ENCODE measurements at places on chromosomes 1 and 21.

DNA sequence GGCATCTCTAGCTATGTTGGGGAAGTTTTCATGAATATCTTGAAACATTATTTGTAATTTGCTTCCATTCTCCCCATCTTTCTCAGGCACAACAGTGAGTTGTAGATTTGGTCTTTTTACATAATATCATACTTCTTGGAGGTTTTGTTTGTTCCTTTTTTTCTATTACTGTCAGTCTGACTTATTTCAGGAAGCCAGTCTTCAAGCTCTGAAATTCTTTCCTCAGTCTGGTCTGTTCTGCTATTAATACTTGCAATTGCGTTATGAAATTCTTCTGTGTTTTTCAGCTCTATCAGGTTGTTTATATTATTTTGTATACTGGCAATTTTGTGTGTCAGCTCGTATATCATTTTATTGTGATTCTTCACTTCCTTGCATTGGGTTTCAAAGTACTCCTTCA lies 424.6 kb upstream of the PTBP2 start:
- no peak for DNase-seq

DNA sequence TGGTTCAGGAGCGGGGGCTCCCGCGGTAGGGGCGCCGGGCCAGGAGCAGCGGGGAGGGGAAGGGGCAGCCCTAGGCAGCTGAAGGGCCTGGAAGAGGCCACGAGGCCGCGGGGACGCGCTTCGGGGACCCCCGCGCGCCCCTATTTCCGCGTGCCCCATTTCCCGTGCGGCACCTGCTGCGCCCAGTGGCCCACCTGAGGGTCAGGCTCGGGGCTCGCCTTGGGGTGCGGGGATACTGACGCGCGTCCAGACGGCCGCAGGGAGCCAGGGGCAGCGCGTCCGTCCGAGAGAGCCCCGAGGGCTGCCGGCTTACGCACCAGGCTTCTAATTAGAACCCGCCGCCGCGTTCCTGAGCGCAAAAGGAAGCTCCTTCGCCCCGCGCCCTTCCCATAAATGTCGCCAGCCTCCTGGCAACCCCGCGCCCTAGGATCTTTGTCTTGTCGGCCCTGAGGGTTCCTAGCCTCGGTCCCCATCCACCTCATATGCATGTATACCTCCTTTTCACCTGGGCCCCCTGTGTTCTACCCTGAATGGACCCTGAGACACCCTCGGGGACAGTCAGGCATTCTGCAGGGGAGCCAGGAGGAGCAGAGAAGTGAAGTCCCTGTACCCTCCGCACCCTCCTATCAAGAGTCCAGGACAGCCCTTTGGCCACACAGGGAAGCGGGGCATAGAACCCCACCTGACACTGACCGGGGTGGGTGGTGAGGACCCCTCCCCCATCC lies 1.8 kb downstream of the WNT3A start:
- no peak for DNase-seq

DNA sequence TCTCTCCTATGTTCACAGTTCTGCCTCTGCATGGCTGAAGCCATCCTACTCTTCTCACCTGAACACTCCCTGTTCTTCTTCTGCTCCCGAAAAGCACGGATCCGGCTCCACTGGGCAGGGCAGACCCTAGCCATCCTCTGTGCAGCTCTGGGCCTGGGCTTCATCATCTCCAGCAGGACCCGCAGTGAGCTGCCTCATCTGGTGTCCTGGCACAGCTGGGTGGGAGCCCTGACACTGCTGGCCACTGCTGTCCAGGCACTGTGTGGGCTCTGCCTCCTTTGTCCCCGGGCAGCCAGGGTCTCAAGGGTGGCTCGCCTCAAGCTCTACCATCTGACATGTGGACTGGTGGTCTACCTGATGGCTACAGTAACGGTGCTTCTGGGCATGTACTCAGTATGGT lies 1.8 kb downstream of the CYB561D1 start:
- no peak for DNase-seq

DNA sequence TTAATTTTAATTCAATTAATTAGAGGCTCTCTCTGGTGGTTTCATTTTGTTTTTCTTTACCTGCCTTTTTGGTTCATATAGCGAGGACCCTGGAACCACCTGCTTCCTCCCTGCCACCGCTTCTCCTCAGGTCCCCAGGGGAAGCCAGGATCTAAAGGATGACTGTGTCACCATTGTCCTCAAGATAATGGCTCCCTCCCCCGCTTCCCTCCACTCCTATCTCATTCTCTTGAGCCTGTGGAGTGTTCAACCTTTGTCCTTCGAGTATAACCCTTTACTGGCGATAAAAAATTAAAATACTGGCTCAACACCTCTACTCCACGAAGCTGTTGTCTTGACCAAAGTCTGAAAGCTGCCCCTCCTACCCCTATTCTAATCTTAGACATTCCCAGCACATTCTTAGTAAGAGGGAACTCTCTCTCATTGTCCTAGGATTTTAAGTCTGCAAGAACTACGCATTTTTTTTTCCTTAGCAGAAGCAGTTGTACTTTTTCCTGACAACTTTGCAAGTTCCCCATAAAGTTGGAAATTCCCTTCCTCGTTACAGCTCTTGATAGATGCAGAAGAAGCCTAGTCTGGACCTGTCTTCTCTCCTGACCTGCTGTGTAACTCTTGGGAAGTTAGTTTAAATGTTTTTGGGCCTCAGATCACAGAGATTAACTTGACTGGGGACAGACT lies 12.6 kb upstream of the MAPKAPK2 start:
- DNase-seq, result no peak

DNA sequence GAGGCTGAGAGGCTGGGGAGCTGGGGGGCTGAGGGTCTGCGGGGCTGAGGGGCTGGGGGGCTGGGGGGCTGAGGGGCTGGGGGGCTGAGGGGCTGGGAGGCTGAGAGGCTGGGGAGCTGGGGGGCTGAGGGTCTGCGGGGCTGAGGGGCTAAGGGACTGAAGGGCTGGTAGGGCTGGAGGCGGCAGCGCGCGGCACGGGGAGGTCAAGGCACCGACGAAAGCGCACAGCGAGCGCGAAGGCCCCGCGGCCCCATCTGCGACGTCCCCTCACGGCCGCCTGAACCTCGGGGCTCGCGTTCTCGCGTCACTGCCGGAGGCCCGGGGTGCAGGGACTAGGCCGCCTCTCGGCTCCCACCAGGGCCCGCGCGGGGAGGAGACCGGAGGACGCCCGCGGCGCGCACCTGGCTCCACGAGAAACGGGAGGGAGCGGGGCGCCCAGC lies 356 bp downstream of the INTS11 start:
- DNase-seq, result no peak

DNA sequence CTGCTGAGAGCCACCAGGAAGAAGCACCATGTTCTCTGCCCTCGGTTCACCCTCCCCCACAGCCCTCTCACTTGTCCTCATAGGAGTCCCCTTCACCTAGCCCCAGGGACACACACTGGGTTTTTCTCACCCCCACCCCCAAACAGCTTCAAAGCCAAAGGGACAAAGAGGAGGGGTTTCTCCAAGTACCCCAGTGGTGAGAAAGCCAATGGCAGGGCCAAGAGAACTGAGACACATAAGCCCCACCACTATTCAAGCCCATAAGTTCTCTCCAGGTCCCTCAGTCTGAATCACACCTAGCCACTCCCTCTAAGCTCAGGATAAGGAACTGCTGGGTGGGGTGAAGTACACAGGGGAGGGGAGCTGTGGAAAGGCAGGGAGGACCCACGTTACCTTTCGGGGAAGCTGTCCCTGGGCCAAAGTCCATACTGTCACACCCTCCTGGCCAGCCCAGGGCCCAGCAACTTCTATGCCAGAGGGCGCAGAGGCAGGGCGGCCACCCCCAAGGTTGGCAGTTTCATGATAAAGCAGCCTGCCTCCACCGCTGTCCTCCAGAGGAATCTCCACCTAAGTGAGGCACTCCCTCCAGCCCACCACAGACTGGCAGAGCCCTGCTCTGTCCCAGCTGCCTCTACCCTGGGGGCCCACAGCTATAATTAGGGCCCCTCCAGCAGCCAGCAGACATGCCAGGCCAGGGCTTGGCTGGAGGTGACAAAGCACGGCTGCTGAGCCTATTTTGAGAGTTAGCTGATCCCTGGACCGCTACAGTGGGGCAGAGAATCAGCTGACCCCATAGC lies 39.0 kb upstream of the PPP1R15B start:
- no peak for DNase-seq

DNA sequence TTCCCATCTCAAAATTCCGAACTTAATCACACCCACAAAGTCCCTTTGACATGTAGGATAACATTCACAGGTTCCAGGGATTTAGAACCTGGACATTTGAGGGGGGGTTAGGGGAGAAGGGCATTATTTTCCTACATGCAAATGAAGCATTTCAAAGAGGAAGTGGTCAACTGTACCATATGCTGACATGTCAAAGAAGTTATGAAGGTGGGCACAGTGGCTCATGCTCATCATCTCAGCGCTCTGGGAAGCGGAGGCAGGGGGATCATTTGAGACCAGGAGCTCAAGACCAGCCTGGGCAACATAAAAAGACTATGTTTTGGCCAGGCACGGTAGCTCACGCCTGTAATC lies 35.7 kb downstream of the PTP4A2 start:
- no peak for DNase-seq

DNA sequence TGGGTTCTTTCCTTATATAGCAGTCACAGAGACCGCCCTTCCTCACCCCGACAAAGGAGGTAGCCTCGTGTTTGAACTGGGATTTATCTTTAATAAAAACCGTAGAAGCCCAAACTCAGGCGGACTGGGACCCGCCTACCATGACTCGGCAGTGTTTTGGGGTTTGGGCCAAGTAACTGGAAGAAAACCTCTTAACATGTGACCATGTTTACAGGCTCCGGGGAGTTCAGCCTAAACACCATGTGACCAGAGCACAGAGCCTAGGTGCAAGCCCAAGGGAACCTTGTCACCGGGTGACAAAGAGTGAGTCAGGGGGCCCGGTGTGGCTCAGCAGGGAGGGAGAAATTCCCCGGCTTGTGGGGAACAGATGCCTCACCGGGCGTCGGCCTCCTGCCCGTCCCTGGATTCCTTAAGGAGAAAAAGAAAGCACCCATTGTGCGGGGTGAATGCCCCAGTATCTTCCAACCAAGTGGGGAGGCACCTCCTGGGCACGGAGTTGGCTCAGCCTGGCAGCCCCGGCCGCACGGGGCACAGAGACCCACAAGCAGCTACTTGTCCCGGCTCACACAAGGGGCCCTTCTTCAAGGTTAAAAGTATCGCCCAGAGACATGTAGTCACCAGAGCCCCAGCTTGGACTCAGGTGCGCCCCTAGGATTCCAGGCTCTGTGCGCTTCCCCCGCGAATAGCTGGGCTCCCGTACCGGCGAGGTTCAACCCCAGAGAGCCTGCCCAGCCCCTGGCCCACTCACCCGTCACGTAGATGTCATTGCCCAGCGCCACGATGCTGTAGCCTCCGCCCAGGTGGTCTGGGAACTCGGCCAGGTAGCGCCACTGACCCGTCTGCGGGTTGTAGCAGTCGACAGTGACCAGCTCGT lies 1.4 kb downstream of the KLHL21 start:
- DNase-seq, result peak; percentile 90

DNA sequence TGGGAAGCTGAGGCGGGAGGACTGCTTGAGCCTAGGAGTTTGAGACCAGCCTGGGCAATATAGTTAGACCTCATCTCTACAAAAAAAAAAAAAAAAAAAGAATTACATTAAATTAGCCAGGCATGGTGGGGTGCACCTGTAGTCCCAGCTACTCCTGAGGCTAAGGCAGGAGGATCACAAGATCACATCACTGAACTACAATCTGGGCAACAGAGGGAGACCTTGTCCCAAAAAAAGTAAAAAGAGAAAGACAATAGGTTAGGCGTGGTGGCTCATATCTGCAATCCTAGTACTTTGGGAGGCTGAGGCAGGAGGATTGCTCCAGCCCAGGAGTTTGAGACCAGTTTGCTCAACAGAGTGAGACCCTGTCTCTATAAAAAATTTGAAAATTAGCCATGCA lies 130.3 kb downstream of the TIAM1 start:
- DNase-seq, result no peak

DNA sequence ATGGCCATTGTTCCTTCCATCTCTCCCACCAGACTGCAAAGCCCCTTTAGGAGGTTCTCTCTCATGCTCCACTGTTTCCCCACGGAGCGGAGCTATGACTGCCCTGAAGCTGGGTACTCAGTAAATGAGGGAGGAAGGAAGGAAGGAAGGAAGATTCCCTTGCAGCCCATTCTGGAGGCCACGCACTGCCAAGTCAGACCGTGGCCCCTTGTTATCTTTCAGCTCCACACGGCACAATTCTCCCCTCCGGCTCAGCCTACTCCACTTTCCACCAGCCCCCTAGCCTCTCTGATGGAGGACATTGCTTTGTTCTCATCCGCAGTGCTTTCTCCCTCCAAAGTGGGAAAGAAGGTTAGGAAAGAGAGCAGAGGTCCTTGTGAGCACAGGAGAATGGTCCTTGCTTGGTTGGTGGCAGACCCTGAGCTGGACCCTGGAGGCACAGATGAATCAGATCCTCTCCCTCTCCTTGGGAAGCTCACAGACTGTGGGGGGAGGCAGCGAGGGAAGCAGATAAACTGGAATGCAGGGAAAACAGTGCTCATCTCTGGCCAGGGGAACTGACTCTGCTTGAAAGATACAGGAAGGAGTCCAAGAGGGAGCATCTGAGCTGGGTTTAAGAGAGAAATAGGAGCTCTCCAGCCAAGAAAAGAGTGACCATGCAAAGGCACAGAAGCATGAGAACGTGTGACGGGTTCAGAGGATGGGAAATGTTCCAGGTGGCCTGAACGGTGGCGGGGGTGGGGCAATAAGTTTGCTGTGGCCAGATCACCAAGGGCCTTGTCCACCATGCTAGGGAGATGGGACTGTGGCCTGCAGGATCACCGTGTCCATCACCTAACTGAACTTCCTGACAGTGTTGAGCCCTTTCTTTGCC lies 52.6 kb downstream of the GLIS1 start:
- DNase-seq, result no peak

DNA sequence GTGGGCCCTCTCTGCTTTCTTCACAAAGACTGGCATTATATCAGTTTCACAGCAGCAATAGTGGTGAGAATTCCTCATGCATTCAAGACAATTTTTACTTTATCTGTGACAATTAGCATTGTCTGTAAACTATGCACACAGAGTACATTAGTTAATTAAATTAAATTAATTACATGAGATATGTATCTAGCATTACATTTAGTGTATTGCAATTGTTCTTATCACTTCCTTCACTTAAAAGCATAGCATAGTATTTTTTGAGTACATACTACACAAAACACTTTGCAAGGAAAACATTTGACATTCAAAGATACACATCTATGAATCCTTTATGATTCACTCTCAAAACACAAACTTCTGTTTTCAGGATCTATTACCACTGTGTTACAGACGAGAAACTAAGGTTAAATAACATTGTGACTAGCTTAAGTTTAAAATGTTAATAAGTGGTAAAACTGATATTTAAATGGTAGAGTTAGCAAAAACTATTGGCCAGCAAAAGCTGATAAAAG lies 1542.6 kb downstream of the PLA2G4A start:
- DNase-seq, result no peak

GRCh38 chr1:63968663-63969440 lies 195.0 kb downstream of the ROR1 start:
- no peak for DNase-seq

Measured in HS-27A (cell line).